ENCODE measurements at places on chromosomes 7 and 10.

DNA sequence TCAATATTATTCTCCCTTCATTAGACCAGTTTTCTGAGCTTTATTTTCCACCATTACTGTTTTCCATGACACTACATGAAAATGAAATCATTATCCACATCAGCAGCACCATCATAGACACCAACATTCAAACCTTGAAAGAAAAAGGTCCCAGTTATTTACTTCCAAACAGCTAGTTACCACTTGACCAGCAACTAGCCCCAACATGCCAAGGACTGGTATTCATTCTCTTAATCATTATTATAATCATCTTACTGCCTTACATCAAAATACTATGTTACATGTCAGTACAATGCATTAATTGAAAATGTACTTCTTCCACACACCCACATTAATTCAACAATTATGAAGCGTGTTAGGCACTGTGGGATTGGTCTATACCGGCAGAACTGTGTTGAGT is 199.4 kb downstream of the TSPAN12 start:
- no peak for DNase-seq

DNA sequence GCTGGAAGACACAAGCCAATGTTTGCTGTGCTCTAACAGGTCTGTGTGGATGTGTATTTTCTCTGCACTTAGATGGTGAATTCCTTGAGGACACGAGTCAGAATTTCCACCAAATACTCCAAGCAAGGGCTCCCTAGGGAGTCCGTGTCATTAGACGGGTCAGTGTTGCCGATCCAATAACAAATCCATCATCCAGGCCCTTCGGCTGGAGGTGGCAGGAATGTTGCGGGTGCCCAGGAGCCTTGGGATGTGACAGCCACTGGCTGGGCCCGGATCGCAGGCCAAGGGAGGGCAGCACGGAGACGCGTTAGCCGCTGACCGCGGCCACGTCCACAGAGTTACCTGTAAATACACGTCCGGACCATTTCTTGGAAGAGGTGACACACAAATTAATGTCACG is 186.8 kb downstream of the WDR37 start:
- peak; percentile 10 for DNase-seq

- DNase-seq: peak; percentile 55
Observed at GRCh38 chr10:34808801-34809745, 6.0 kb downstream of the PARD3 start.

DNA sequence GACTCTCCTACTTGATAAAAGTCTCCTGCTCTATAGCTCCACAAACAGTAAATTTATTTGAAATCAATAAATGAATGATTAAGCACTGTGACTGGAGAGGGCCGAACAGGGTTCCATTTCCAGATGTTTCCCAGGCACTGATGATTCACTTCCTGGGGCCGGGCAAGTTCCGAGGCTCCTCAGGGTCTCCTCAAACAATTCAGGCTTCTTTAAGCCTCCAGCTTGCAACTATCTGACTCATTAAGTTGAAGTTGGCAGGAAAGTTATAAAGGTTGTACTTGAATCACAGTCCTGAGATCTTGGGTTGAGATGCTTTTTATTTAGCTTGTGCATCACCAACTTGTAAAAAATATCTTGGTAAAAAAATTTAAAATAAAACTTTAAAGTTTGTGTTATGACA is 612.9 kb downstream of the DNAJB6 start:
- no peak for DNase-seq

DNA sequence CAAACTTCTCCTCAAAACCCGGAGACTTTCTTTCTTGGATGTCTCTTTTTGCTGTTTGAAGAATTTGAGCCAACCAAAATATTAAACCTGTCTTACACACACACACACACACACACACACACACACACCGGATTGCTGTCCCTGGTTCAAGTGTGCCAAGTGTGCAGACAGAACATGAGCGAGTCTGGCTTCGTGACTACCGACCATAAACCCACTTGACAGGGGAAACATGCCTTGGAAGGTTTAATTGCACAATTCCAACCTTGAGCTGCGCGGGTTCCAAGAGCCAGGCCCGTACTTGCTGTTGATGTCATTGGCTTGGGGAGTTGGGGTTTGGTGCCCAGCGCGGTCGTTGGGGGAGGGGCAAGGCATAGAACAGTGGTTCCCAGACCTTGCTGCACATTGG is 1.7 kb downstream of the EGFR start:
- no peak for DNase-seq

Measured in fibroblast of skin of scalp (primary cell).